IMR-90 (cell line): ENCODE measurements at places on chromosomes 13 and 19. TPM values are rescaled to one million over a fixed set of nuclear protein-coding genes. Genes with fewer than 3 reads are reported as not detected.
A peak's percentile ranks its signal among the peaks of the same experiment; 100 is the strongest.

GRCh38 chr19:42267644-42268141, 1.4 kb upstream of the CIC start:
- DNase-seq = no peak

GRCh38 chr19:2488942-2489731, 13.2 kb downstream of the GADD45B start:
- no peak for DNase-seq

GRCh38 chr13:40496035-40496810, 170.2 kb downstream of the FOXO1 start:
- DNase-seq = no peak

DNA sequence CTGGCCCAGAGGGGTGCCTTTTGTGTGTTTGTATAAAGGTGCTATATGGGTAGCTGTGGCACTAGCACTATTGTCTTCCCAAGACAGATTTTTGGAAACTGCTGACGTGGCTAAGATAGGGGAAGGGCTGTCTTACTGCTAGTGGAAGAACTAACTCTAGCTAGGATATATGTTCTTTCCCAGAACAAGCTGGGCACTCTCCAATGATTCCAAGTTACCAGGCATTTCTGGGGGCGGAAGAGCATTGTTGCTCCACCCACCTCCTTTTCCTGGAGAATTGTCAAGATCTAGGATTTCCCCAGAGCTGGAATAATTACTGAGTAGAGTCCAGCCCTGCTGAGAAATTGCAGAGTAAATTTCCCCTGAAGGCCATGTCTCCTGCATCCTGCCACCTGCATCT, 408.3 kb downstream of the KLF5 start:
- DNase-seq = peak; percentile 16

DNA sequence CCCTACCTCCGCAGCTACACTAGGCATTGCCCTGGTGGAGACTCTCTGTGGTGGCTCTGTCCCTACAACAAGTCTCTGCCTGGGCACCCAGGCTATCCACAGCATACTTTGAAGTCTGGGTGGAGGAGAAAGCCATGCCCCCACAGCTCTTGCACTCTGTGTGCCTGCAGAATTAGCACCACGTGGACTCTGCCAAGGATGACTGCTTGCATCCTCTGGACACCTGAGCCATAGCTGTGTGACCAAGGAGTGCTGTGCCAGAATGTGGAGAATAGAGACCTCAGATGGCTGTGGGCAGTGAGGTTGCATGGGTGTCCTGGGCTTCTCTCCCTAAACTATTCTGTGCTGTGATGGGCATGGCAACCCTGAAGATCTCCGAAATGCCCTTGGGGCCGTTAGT, 21.2 kb upstream of the MCF2L start:
- no peak for DNase-seq

GRCh38 chr13:53206455-53206854, 177.8 kb downstream of the OLFM4 start:
- DNase-seq = no peak

GRCh38 chr19:54440641-54441040, 8.4 kb upstream of the LENG8 start:
- no peak for DNase-seq

DNA sequence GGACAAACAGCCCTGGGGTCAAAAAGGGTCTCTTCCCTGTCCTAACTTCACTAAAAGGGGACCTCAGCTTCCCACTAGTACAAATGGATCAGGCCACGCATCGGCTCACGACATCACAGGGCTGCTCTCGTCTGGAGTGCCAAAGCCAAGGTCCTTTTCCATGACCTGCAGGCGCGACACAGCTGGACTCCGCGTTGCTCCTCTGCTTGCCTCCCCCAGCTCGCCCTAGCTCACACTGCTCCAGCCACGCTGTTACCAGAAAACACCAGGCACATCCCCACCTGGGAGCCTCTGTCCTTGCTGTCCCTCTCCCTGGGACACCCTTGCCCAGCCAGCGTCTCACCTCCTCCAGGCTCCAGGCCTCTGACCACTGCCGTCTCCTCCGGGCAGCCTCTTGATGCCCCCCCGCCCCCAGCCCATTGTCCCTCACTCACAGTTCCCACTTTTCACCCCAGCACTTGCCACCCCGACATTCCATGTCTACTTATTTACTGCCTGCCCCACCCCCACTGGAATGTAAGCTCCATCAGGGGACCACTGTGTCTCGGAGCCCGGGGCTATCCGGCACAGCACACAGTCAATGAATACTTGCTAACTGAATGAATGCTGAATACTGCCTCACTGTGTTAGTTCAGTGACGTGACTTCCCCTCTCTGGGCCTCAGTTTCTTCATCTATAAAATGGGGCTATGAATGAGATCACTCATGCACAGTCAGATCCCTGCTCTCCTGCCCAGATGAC, 20.7 kb downstream of the AKT2 start:
- DNase-seq = no peak

DNA sequence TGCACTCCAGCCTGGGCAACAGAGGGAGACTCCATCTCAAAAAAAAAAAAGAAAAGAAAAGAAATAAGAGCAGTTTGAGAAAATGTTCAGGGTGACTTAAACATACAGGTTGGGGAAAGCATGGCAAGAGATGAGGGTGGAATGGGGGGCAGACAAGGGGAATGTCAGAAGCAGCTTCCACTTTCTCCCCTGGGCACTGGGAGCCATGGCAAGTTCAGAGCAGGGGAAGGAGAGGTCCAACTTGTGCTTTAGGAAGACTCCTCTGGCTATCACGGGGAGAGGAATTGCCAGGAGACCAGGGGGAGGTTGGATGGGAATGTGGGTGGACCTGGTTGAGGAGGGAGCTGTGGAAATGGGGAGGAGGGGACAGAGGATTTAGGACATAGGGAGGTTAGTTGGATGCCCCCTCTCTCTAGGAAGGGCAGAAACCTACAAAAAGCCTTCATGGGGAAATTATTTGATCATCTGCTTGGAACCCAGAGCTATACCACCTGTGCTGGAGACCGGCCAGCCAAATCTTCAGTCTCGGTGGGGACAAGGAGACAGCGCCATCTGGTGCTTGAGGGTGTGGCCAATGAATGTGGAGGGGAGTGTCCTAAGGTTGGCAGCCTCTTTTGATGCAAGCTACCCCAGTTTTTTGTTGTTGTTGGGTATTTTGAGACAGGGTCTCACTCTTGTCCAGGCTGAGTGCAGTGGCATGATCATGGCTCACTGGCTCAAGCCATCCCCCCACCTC, 7.3 kb upstream of the STRN4 start:
- DNase-seq = no peak

DNA sequence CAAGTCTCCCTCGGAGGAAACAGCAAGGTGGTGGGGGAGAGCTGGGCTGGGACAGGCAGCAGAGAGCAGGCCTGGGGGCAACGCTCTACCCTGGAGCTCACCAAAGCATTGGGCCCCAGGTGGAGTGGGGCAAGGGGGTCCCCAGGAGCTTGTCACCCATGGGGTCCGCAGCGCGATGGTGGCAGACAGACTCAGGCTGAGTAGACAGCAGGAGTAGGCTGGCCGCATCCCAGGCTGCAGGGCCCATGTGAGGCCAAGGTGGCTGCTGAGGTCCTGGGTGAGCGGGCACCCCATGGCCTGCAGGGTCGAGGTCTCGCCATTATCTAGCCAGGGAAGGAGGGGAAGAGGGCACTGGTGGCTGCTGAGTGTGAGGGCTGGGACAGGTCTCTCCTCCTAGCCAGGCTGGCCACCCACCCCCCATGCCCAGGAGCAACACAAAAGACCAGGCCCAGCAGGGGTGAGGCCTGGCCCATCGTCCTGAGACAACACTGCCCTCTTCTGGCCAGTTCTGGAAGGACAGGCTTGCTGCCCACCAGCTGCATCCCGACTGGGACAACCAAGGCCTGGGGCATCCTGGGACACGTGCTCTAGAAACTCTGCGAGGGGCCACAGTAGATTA, 33.1 kb downstream of the CEBPG start:
- peak; percentile 39 for DNase-seq

GRCh38 chr19:1503089-1503924, 9.5 kb downstream of the ADAMTSL5 start:
- peak; percentile 32 for DNase-seq

DNA sequence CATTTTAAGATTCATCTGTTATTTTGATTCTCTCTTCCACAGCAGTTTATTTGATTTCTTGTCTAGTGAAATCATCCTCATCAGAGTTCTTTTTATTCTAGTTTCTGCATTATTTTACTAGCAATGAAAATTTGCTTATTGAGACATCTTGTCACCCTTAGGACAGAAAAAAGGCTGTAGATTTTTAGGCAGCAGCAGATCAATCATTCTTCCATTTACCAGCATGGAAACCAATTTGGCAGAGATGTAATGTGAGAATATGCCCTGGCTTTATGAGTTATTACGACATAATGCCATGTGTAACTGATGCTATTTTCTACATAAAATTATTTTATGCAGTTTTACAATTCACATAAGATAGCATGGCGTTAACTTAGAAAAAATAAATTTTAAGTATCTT, 688.6 kb upstream of the SLC10A2 start:
- DNase-seq = no peak

DNA sequence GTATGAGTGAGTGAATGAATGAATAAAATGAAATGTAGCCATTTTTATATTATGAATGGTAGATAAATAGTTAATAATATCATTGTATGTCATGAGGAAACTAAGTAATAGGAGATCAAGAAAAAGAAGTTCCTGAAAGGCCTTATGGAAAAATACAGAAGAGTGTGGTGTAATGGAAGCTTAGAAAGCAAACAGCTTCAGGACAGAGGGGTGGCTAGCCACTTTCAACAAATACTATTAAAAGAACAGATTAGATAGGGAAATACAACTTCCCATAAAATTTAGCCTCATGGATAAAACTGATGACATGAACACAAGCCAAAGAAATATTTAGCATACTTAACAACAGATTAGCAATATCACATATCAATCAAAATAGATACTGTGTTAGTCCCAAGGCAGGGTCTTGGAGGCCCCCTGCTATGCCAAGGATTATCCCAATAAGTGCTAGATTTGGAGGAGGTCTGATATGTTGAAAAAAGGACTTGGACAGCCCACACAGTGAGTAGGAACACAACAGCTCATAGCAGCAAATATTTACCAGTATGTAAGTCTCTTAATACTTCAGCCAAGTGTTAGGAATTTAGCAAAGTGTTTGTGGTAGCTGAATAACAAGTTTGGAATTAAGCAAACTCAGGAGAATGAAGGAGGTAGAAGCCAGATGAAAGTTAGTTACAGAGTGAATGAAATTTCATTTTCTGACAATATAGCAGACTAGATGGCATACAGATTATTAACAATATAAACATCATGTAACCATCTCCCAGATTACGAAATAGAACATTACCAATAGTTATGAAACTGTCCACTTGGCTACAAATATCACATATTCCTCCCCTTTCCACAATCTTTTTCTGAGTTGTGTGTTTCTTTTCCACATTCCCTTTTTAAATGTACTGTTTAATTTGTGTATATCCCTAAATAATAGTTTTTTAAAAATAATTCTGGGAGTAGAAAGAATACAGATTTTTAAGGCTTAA, 1632.0 kb downstream of the PCDH9 start:
- DNase-seq = peak; percentile 63

GRCh38 chr13:114079601-114080536, 52.6 kb downstream of the RASA3 start:
- no peak for DNase-seq

GRCh38 chr13:84630476-84630875, 748.2 kb upstream of the SLITRK1 start:
- no peak for DNase-seq

- DNase-seq = peak; percentile 3
Observed at GRCh38 chr13:76928456-76928855, 19.9 kb upstream of the ACOD1 start.

GRCh38 chr13:62593804-62594203, 1178.2 kb upstream of the PCDH20 start:
- DNase-seq = no peak

- DNase-seq = no peak
Observed at GRCh38 chr13:34913040-34913439, 29.0 kb upstream of the NBEA start.

DNA sequence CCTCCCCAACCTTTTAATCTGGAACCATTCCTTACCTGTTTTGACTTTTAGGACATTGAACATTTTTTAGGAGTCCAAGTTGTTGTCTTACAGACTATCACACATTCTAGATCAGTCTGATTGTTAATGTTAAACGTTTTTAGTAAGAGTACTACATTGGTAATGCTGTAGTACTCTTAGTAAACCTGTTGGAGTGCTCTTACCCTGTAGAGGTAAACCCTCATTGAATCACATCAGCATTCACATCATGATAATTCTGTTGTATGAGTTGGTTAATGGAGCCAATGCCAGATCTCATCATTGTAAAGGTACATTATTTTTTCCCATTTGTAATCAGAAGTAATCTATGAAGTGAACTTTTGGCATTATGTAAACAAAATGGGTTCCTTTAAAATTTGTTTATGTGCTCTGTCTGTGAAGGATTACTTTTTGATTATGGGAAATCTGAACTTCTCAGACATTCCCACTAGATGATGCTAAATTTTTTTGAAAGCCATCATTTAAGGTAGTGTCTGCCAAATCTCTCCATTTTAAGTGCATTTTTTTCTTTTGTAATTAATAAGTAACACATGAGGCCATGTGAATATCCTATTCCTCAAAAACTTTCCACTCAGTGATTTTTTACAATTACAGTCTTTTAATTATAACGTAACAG, 55.2 kb downstream of the VWA8 start:
- DNase-seq = peak; percentile 48

GRCh38 chr13:98994080-98994479, 16.2 kb upstream of the DOCK9 start:
- DNase-seq = no peak

DNA sequence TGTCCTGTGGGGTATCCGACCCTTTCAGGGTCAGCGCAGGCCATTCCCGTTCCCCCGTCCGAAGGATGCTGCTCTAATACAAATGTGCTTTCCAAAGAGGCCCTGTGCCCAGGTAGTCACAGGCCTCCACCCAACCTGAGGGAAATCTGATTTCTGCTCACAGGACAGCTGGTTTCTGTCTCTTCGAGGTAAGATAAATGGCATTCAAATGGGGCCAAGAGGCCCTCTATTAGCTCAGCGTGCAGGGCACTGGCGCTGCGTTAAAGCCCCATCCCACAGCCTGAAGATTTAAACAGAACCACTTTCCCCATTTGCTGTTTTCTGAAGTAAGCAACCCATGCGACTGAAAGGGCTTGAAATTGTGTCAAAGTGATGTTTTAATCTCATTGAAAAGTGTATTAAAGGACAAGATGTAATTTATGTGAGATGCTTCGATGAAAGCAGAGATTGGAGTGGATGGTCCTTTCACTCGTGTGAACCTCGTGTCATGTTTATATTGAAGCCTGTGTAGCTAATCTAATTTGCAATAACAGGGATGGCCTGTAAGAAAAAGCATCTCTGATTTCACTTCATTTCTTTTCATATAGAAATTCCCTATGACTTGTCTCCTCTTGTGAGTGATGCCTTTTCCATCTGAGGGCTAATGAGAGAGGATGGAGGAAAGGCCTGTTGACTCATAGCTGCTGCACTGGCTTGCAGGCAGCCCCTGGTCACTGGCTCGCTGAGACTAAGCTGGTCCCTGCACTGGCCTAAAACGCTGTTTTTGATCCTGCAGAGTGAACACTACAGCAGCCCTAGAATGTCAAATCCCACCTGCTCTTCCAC, 7.3 kb upstream of the SOX1 start:
- no peak for DNase-seq

- DNase-seq = no peak
Observed at GRCh38 chr13:63351081-63351480, 1935.4 kb upstream of the PCDH20 start.

The RASIP1 gene
- under 0.01 and 0.18 TPM in 2 replicates for total RNA-seq

The LILRA2 gene
- not detected in 2 replicates for total RNA-seq

The CEACAM21 gene
- not detected in 2 replicates for total RNA-seq

The CRB3 gene
- not detected in 2 replicates for total RNA-seq

The TBXA2R gene
- 0.28 and 0.36 TPM in 2 replicates for total RNA-seq

The RCBTB1 gene
- total RNA-seq = 11.3 and 16.1 TPM in 2 replicates

The LENG9 gene
- 0.83 and 1.1 TPM in 2 replicates for total RNA-seq

The CGB1 gene
- not detected in 2 replicates for total RNA-seq

The LIN7B gene
- total RNA-seq = 2.8 and 3.8 TPM in 2 replicates

The CYP2F1 gene
- not detected in 2 replicates for total RNA-seq

The LMTK3 gene
- total RNA-seq = 0.18 TPM in 1 of 2 replicates, not detected in the other

The ZSCAN4 gene
- not detected in 2 replicates for total RNA-seq
